ENCODE measurements at places on chromosomes 7 and 10. TPM values are rescaled to one million over a fixed set of nuclear protein-coding genes. Genes with fewer than 3 reads are reported as not detected.

Gene PAX4
- not detected for polyA plus RNA-seq

Gene VSIR
- polyA plus RNA-seq: 349 TPM

Gene MYL10
- polyA plus RNA-seq: not detected

Gene NET1
- 1.8 TPM for polyA plus RNA-seq

Gene ABCB1
- polyA plus RNA-seq: 44.7 TPM

Gene SYPL1
- polyA plus RNA-seq: 63.0 TPM

Gene COBL
- polyA plus RNA-seq: not detected

Gene NT5C2
- 59.8 TPM for polyA plus RNA-seq

Gene FXYD4
- not detected for polyA plus RNA-seq

Gene C7orf33
- polyA plus RNA-seq: not detected

DNA sequence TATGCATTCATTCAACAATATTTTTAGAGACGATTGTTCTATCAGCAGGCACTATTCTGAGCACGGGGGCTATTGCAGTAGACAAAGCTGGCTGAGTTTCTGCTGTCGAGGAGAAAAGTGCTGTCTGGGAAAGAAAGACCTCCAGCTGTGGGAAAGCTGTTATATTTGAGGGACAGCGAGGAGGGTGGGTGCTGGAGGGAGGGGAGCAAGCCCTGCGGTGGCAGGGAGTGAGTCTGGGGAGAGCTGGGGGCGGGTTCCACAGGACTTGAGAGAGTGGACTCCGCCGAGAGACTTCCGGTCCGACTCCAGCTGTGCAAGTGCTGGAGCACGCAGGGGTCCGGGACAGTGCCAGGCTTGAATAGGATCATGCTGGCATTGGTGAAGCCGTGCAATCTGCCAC lies 602.1 kb upstream of the FOXK1 start:
- DNase-seq: no peak

DNA sequence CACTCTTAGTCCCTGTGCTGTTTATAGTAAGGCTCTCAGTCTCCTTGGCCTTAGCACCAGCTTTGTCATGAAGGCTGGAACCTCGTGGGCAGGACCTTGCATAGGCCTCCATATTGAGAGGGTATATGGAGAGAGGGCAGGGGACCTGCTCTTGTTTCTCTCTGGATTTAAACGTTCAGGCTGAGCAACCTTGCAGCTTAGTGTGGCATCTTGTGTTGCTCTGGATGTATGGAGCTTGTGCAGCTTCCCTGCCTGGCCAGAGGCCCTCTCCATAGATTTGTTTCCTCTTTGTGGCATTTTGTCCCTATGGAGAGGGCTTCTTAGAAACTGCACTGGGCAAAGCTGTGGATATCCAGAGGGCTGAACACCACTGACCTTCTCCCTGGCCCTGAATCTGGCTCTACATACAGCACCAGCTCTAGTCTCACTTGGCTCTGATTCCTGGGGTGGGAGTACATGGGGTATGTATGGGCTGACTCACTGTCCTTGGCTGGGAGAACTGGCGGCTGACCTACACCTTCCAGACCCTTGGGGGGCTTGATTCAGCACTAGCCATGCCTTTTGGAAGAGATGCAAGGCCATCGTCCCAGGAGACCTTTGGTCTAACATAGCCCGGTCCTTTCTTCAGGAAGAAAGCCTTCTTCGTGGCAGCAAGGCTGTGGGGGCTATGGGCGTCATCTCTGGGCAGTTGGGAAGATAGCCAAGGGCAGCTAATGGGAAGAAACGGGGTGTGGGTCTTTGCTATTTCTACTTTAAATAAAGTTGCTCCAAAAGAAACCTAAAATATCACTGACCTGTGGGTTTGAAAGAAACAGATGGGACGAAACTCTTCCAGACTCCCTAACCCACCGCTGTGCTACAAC lies 30.5 kb downstream of the ITPRIP start:
- no peak for DNase-seq

- no peak for DNase-seq
Measured at GRCh38 chr10:97499561-97500296, 1.0 kb downstream of the UBTD1 start.

DNA sequence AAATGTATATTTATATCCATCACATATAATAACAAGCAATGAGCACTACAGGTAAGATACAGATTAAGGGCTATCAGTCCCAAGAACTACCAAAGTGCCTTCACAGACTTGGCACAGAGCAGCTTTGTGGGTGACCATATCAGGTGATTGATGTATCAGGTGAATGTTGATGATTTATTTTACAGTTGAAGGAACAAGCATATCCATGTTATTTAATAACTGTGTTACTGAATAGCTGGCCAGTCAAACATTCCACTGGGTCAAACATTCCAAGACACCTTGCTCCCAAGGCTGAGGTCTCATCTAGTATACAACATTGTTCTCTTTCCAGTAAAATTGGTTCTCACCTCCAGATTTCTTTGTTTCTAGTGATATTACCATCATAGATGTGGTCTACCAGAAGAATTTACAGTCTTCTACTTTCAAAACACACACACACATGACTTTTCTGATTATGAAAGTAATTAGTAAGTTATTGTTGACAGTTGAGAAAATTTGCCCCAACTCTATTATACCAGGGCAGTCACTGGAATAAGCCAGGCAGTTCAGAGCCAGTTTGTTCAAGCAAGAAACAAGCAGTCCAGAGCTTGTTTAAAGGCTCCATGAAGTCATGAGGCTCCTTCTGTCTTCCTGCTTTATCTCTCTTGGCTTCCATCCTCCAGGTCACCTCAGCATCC lies 68.2 kb downstream of the ELAPOR2 start:
- no peak for DNase-seq

DNA sequence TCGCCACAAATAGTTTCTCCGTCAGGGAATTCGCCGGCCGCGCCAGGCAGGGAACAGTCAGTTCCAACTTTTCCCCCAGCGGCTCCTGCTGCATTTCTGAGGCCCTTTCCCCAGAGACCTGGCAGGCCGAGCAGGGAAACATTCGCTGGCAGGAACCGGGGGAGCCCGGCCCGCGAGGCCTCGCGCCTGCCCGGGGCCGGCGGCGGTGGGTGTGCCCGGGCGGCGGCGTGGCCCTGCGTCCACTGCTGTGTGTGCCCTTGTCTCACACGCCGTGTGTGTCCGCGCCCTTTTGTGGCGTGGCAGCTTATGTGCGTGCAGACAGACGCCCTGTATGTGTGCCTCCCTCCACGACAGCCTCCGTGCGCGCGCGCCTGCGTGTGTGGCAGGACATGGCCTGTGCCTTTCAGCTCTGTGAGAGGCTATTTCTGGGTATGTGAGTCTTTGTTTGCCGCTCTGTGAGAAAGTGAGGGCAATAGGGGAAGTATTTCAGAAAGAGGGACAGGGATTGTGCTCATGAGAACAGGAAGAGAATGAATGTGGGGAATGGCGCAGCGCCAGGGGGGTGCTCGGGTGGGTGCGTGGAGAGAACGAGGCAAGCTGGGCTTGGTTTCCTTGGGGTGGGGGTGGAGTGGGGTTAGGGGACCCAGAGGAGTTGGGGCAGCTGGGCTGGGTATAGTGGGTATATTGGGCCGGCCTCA lies 689 bp upstream of the SMARCD3 start:
- peak; percentile 40 for DNase-seq

DNA sequence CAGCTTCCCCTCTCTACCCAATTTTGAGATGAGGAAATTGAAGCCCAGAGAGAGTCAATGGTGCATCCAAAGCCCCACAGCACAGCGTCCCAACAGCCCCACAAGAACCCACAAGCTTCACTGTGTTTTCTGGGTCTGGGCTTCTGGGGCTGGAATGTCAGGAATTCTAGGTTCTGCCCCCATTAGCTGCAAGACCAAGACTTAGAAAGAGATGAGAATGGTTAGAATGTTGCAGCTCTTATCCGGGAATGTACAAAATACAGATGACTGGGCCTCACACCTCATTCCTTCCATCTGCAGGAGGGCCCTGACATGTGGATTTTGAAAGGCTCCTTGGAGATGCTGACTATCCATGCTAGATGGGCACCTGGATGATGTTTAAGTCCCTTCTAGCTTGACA lies 6.0 kb upstream of the SGPL1 start:
- no peak for DNase-seq

DNA sequence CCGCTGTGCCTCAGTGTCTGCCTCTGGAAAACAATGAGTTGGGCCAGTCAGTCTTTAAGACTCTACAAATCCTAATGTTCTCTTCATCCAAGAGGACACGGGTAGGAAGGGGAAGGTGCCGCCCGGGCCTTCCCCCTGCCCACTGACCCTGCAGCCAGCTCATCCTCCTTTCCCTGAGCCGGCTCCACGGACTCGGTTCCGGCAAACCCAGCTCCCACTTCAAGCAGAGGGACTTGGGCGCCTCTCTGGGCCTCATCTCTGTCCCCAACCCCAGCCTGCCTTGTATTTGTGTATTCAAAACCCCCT lies 95.6 kb downstream of the C10orf105 start:
- no peak for DNase-seq

DNA sequence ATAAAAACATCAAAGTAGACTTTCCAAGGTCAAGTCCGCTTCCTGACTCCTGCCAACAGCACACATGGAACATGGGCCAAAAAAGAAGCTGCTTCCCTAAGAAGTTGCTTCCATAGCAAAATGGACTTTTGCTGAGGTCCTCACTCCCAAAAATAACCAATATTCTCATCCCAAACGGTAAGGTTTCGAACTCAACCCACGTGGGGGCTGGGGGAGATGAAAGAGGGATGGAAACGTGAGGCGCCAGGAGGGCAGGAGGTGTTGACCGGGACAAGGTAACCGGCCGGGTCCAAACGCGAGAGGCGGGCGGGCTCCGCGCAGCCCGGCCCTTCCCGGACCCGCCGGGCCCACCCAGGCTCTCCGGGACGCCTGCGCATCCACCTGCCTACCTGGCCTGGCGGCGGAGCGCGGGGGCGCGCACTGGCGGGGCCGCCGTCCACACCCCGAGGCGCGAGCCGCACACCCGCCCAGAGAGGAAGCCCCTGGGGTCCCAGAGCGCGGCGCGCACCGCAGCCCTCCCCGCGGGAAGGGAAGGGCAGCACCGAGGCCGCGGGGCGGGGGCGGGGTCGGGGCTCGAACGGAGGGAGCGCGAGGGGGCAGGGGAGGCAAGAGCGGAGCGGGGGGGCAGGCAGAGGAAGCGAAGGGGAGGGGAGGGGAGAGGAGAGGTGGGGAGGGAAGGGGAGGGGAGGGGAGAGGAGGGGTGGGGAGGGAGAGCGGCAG lies 742 bp downstream of the LMBR1 start:
- DNase-seq: peak; percentile 65

- no peak for DNase-seq
Measured at GRCh38 chr10:78759456-78760120, 309.2 kb upstream of the ZMIZ1 start.

DNA sequence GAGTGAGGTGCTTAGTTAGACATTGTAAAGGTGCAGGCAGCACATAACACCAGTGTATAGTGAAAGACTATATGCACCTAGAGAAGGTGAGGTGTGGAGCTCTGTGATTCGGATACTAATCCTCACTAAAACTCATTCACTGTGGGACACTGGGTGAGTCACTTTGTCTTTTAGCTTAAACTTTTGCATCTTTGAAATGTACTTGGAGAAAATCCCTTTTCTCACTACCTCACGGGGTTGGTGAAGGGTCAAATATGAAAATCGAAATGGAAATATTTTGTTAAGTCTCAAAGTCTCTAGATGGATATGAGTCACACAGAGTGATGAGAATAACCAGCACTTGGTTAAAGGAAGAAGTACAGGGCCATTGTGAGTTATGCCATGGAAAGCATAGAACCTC lies 38.0 kb downstream of the MDFIC start:
- DNase-seq: no peak

DNA sequence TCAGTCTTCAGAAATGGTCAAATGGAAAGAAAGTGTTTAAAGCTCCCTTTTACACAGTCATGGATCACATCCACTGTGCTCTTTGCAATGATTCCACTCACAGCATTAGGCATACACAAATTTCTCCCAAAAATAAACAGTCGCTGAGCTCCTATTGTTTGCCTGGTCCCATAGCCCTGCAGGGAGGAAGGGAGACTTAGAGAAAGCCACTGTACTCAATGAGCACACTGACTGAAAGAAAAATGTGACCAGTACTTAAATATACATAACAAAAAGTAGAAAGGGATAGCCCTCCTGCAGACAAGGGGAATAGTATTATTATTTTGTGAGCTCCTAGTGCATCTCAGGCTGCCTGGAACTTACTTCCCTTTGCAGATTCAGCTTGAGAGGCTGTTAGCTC lies 853.2 kb downstream of the GRID1 start:
- no peak for DNase-seq

- no peak for DNase-seq
Measured at GRCh38 chr7:142859829-142860228, 5.0 kb downstream of the EPHB6 start.

DNA sequence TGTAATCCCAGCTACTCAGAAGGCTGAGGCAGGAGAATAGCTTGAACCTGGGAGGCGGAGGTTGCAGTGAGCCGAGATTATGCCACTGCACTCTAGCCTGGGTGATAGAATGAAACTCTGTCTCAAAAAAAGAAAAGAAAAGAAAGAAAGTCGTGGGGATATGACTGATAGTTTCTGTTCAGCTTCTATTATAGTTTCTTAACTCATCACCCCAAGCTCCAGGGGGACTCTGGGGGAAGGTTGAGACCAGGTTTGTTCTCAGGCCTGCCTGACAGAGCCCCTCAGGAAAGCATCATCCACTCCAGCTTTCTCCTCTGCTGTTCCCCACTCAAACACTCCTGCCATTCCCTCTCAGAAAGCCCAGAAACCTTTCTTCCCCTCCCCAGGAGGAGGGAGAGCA lies 542.4 kb upstream of the GALNT17 start:
- no peak for DNase-seq

- DNase-seq: no peak
Measured at GRCh38 chr7:10952588-10952987, 21.1 kb upstream of the PHF14 start.

GRCh38 chr7:17298840-17299482 lies 509 bp downstream of the AHR start:
- peak; percentile 45 for DNase-seq

GRCh38 chr7:18889436-18889835 lies 228.0 kb downstream of the TWIST1 start:
- DNase-seq: no peak

GRCh38 chr7:51366172-51366728 lies 49.6 kb upstream of the COBL start:
- DNase-seq: no peak

DNA sequence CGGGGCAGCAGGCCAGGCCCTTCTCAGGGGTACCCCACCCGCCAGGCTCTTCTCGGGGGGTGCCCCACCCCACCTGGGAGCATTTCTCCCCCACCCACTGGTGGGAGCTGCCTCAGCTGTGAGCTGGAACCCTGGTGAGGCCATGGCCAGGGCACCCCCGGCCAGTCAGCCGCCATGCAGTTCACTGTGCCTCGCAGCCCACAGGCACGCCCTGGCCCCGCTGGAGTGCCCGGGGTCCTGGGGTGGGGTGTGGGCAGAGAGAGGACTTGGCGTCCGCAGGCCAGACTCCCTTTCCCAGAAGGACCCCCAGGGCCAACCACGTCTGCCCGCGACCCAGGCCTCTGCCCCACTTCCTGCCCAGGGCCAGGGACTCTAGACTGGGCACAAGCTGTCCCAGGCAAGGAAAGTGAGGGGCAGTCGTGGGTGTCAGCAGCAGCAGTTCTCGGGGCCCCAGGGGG lies 13.1 kb downstream of the DPYSL4 start:
- DNase-seq: no peak

- DNase-seq: no peak
Measured at GRCh38 chr7:31744294-31744874, 57.4 kb downstream of the PPP1R17 start.

- DNase-seq: peak; percentile 84
Measured at GRCh38 chr7:87216701-87217508, 2.6 kb downstream of the TMEM243 start.
